ENCODE measurements at places on chromosomes 7 and 10.
A peak's percentile ranks its signal among the peaks of the same experiment; 100 is the strongest.

- DNase-seq = peak; percentile 36
These were observed 108.2 kb downstream of the ADCY1 start for GRCh38 chr7:45682358-45682735.

DNA sequence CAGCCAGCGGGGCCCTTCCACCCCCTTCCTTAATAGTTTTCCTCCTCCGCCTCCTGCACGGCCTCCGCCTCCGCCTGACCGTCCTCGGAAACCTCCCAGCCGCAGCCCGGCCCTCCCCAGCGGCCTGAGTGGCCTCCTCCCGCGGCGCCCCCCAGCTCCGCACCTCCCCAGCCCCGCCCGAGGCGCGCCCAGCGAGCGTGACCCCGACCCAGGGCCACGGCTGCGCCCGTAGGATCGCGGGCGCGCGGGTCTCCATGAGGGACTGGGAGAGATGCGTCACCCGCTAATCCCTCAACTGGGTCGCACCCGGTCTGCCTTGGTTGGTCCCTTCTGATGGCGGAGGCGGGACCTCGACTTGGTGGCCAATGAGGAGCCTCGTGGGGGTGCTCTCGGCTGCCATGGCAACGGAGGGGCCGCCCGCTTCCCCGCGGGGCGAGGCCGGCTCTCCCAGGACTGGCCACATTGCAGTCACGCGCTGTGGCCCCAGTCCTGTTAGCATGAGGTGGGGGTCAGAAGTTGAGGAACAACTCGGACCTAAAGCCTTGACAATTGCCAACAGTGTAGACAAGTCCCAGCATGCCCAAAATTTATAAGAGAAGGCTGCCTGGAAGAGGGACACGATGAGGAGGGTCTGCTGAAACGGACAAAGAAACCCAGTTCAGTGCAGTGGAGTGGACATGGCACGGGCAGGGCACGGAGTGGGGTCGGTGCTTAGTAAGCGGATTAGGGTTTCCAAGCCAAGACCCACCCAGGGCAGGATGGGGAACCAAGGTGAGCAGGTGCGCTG lies 24.3 kb downstream of the DDIT4 start:
- DNase-seq = peak; percentile 98

DNA sequence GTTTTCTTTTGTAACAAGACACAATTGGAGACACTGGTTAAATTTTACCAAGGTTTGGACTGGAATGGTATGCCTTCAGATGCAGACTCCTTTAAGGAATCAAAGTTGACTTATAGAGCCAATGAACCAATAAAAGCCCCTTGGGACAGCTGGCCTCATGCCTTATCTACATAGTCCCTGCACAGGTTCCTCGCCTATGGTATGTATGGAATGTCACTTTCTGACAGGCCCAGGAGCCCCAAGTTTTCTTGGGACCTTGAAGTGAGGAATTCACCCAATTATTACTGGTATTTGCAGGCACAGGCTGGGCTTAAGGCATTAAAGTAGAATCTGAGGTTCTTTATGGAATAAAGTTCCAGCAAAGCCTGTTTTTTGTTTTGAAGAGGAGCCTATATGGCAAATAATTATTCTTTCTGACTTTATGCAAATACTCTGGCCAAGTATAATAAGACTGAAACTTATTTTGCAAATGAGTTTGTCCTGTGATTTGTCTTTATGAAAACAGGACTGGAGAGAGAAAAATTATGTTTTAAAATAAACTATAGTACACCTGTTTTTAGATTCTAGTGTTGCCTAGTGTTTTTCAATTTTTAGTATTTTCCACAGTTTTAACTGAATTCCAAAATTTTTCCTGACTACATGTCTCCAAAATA lies 24.1 kb upstream of the DNMBP start:
- no peak for DNase-seq

DNA sequence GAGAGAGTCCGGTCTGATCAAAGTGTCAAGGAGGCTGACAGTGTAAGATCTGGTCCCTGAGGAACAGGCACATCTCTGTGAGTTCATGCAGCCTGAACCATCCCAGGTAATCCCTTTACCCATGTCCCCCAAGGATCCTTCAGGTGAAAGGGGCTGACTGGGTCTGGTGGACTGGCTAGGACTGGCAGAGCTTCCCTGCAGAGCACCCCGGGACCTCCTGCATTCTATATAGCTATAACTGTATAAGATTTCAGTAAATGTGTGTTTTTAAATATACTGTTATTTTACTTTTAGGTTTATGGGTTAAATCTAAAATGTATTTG lies 246.8 kb downstream of the ELMO1 start:
- DNase-seq = no peak

- peak; percentile 58 for DNase-seq
These were observed 11.4 kb upstream of the SCART1 start for GRCh38 chr10:133442191-133442966.

DNA sequence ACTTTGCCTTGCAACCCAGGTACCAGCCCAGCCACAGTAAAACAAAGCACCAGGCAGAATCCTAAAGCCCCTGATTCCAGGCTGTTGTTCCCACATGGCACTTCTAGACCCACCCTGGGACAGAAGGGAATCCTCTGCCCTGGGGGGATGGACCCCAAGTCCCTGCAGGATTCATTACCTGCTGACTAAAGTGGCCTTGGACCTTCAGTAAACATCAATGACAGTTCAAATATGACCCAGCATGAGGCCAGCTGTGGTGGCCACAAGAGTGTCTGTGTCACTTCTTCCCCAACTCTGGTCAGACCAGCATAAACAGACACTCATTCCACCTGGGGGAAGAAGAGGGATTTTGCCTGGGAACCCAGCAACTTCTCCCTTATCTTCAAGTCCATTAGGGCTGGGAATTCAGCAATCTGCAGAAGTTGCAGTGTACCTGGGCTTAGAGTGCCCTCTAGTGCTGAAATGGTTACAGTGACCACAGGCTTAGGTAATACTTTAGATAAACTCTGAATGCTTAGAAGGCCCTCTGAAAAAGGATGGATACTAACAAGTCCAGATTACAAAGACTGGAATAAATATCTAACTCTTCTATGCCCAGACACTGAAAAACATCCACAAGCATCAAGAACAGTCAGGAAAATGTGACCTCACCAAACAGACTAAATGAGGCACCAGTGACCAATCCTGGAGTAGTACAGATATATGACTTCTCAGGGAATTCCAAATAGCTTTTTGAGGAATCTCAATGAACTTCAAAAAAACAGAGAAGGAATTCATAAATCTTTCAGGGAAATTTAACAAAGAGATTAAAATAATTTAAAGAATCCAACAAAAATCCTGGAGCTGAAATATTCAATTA lies 108.5 kb upstream of the TMEM168 start:
- DNase-seq = peak; percentile 83

DNA sequence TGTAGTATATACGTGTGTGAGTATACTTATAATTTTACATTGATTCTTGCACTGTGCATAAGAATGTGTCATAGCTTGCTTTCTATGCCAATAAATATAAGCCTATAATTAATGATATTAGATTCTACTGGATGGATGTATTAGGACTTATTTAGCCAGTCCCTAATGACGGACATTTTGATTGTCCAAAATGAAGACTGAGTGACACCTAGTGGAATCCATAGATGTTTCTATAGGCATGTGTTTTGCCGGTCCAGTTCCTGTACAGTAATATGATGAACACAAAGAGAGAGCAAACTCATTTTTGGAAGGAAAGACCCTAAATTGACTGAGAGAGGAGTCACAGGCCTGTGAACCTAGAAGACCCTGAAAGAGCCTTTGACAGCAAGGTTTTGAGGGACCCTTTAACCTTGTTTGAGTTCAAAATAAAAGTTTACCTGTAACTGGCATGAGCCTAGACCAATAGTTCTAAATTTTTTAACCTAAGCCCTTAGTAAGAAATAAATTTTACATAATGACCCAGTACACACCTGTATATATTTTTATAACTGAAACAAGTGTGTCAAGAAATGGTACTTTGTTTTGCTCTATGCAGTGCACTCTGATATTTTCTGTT lies 42.4 kb upstream of the AGBL3 start:
- DNase-seq = no peak

DNA sequence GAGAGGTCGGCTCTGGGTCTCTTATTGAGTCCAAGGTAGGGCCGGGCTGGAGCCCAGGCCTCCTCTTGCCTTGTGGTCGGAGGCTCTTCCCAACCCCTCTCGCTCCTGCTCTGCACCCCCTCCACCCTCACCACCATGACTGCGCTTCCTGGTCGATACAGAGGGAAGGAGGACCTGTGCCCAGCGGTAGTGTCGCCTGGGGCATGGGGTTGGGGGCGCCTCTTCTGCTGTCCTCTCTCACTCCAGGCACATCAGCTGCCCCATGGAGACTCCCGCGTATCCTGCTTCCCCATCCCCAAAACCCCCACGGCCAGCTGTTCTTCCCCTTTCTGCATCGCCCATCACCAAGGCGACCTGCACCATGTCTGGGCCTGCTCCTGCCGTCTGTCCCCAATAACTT lies 44.4 kb downstream of the TMEM270 start:
- DNase-seq = no peak

DNA sequence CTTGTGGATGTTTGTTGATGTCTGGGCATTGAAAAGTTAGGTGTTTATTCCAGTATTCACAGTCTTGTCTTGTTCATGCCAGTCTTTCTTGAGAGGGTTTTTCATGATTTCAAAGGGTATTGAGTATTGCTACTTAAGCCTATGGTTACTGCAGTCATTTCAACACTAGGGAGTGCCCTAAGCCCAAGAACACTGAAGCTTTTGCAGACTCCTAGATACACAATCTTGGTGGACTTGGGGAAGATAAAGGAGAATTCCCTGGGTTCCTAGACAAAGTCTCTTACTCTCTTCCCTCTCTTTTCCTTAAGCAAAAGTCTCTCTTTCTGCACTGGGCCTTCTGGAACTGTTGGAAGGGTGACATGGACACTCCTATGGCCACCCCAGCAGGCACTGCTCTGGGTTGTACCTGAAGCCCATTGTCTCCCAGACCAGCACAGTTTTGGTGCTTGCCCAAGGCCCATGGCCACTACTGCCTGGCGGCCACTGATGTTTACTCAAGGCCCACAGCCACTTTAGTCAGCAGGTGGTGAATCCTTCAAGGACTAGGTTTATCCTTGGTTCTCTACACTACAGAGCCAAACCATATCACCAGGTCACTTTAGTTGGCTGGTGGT lies 24.9 kb downstream of the SAMD9 start:
- peak; percentile 65 for DNase-seq

GRCh38 chr7:27185013-27185853 lies at the start of gene HOXA11:
Gene HOXA11 (minus strand): TSS chr7:27185232. CDS start chr7:27185144, 88 bp downstream.
- DNase-seq = no peak

DNA sequence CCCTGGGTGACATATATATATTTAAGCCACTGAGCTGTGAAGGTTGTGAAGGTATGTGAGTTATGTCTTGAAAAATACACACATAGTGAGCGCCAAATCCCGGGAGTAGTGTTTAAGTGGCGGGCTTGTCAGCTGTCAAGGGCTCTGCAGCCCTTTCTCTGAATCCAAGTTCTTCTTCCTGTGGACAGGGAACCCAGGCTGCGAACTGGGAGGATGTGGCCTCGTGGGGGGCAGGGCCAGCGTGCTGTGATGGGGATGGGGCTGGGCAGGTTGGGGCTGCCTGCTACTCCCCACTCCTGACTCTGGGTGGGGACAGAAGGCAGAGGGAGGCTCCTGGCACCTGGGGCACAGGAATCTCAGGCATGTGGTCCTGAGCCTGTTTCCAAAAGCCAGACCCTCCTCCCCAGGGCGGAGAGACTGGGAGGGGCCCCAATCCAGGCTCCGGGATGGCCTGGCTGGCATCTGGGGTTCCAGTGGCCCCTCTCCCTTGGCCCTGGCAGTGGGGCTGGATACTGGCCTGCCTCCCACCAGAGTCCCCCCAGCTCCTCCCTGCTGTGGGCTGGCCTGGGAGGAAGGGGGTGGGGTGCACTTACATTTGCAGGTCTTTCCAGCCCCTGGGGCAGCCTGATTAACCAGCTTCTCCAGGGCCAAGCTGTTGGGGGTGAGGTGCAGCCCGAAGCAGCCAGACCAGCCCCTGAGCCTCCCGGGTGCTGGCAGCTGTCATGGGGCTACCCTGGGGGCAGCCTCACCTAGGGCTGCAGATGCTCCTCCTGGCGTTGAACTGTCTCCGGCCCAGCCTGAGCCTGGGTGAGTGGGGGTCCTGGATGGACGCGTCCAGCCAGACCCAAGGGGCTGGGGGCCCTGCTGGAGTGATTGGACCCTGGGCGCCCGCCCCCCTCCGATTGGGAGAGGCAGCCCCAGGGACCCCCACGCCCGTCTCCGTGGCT lies at the start of gene UPK3B:
Gene UPK3B, plus strand, starts transcription at position 622 of the 947 bp plus-strand sequence. Its CDS starts 101 bp downstream, at position 723.
- DNase-seq = peak; percentile 66

- DNase-seq = no peak
These were observed 14.1 kb downstream of the MRPS24 start for GRCh38 chr7:43855176-43855575.

GRCh38 chr10:100981178-100981772 lies 6.0 kb downstream of the MRPL43 start:
- DNase-seq = no peak
